ENCODE measurements at places on chromosomes 3 and 15.

DNA sequence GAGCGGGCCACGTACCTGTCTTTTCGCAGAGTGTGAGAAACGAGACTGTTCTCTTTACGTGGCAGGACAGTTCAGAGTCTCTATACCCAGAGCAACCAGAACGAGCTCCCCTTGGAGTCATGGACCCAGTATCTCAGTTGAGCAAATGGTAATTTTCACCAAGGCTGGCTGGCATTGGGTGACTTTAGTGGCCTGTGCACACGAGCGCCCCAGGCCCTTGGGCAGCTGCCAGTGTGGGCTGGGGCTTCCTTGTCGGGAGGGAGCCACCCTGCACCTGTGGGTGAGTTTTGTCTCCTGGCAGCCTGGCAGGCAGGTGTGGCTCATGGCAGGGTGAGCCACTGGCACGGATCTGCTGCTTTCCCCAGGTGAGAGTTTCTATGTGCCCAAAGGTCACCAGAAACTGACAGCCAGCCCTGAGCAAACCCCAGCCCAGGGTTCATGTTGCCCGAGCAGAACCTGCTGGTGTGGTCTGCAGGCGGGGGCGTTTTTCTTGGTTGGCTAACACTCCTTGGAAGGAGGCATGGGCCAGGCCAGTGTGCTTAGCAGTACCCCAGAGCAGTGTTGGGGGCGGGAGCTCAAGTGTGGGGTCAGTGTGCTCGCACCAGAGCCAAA, 135.0 kb downstream of the TJP1 start:
- no peak for DNase-seq

- DNase-seq, result no peak
Observed at GRCh38 chr3:53581671-53582070, 87.3 kb downstream of the CACNA1D start.

DNA sequence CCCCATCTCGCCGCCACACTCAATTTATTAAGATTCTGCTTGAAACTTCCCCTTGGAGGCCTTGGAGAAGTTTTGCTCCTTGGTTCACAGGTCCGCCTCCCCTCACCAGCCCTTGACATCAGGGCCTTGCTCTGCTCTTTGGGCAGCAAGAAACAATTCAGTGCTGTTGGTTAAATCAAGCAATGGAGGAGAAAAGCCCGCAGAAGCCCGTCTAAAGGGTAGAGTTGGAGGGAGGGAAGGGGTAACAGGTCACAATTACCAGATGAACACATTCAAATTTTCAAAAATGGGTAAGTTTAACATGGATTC, 429 bp downstream of the PARP9 start:
- no peak for DNase-seq

- DNase-seq, result no peak
Observed at GRCh38 chr3:101065962-101066361, 72.7 kb upstream of the ABI3BP start.

DNA sequence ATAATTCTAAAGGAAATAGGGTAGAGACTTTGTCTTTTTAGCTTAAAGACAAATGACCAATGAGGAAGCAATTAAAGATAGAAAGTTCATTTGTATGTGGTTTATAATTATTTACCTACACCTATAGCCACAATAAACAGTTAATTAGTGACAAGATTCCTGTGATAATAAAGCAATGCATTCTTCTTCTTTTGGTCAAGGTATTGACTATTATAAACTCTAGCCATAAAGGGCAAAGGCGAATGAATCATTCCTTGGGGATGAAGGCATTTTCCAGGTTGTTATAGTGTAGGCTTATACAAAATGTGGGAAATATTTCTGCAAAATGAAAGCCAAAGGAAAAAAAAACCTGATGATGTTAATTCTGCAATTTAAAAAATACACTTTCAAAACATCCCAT, 115.4 kb downstream of the PLD1 start:
- DNase-seq, result no peak

DNA sequence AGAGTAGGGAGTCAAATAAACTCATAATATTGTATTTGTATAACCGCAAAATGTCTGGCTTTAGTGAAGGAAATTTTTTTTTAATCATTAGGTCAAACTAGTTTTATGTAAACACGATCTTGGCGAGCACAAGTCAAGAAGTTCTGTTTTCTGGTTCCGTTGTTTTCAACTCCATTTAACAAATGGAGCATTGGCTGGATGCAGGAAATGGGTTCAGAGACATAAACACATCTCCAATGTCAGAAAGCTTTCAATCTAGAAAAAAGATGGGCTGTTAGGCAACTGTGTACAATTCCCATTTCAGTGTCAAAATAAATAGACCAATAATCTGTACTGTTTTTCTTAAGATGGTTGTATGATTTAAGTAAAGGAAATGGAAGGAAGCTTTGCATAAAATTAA, 292.8 kb downstream of the TBL1XR1 start:
- no peak for DNase-seq

DNA sequence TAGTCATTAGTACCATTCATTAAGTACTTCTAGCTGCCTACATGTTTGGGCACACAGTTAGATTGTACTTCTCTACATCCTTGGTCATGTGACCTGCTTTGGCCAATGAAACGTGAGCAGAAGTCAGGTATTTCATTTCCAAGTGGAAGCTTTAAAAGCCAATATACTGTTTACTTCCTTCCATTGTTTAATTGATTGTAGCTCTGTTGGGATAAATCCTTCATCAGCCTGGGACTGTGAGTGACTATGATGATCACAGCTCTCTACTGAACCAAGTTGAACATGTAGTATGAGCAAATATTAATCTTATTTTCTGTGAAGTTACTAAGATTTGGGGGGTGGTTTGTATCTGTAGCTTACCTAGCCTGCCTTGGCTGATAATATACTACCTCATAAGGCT, 116.5 kb upstream of the ROPN1 start:
- no peak for DNase-seq

DNA sequence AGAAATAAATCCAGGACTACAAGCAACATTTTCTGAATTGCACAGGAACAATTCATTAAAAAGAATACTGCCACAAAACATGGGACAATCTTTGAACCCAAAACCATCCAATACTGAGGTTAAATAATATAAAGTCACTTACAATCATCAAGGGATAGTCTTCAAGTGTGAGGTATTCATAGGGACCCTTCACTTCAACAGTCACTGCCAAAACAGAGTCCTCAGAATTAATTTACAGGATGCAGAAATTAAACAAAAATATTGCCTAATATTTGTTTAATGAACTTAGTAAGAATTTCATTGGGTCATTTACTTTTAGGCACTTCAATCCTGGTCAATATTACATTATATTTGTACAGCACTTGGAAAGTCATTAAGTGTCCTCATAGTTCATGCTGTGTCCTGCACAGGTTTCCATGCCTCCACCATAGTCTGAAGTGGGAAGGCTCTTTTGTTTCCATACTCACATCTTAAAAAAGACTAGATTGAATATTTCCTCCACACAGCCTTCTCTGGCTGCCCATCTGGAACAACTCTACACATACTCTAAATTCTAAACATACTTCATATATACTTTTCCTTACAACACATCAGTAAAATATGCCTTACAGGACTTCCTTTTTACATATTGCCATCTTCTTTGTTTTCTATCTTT, 31.6 kb upstream of the VPS39 start:
- no peak for DNase-seq

- DNase-seq, result no peak
Observed at GRCh38 chr3:100425316-100425715, 24.0 kb downstream of the LNP1 start.

GRCh38 chr15:79947009-79947408, 24.0 kb downstream of the BCL2A1 start:
- DNase-seq, result no peak

DNA sequence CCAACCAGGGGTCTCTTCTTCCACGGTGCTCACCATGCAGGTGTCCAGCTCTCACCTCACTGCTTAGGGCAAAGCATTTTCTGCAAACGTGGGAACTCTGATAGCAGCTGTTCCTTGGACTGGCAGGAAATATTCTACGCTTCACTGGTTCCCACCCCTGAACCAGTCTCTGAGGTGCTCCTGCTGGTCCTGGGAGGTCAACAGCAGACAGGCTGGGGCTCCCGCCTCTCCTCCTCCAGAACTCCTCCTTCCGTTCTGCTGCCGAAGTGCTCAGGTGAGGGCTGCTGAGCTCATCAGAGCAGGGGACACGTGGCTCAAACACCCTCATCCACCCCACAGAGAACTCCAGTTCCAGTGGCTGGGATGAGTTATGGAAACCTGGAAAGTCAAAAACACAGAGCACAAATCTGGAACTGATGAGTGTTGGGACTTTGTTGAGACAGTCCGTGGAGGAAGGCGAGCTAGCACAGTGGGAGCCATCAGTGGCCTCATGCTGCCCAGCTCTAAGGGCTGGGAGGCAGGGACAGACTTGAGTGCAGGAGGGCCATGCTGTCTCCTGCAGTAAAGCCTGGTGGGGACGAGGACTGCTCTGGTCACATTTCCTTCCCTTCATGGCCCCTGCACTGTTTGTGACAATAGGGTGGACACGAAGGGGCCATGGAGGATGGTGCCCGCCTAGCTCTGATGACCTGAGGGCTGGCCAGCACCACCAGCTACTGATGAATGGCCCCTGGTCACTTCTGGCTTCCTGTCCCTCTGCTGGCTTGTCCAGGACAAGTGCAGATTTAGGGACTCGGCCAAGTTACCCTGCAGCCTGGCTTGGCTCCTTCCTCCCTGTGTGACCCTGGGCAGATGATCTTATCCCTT, 137.8 kb downstream of the KLF13 start:
- DNase-seq, result no peak

GRCh38 chr3:13301286-13301987, 118.7 kb downstream of the NUP210 start:
- no peak for DNase-seq

- no peak for DNase-seq
Observed at GRCh38 chr3:185770109-185770508, 54.7 kb downstream of the IGF2BP2 start.

Data from NCI-H1417 treated with DMSO at 0.1 percent for 48 hours (cell line).